ENCODE measurements at places on chromosomes 11 and 22. TPM values are rescaled to one million over a fixed set of nuclear protein-coding genes. Genes with fewer than 3 reads are reported as not detected.

The CACNA1I gene
- polyA plus RNA-seq, result not detected

The FOLR3 gene
- 65.0 TPM for polyA plus RNA-seq

The LSP1 gene
- 8.4 TPM for polyA plus RNA-seq

The MFNG gene
- 9.1 TPM for polyA plus RNA-seq

The SSH3 gene
- polyA plus RNA-seq, result 25.0 TPM

The XKR3 gene
- polyA plus RNA-seq, result not detected

The PITPNM1 gene
- polyA plus RNA-seq, result 19.3 TPM

The TYR gene
- polyA plus RNA-seq, result not detected

The TXN2 gene
- 194 TPM for polyA plus RNA-seq

The SRSF8 gene
- polyA plus RNA-seq, result 45.6 TPM

The RASD2 gene
- polyA plus RNA-seq, result 1.1 TPM

The SLC3A2 gene
- 299 TPM for polyA plus RNA-seq

All from kidney (tissue), 22 donors.